ENCODE measurements at places on chromosomes 11 and 22.
A peak's percentile ranks its signal among the peaks of the same experiment; 100 is the strongest.

- no peak for DNase-seq
These were observed 4.9 kb downstream of the RAB3IL1 start for GRCh38 chr11:61912530-61912898.

- DNase-seq = no peak
These were observed 36.8 kb downstream of the MCHR1 start for GRCh38 chr22:40716116-40716515.

DNA sequence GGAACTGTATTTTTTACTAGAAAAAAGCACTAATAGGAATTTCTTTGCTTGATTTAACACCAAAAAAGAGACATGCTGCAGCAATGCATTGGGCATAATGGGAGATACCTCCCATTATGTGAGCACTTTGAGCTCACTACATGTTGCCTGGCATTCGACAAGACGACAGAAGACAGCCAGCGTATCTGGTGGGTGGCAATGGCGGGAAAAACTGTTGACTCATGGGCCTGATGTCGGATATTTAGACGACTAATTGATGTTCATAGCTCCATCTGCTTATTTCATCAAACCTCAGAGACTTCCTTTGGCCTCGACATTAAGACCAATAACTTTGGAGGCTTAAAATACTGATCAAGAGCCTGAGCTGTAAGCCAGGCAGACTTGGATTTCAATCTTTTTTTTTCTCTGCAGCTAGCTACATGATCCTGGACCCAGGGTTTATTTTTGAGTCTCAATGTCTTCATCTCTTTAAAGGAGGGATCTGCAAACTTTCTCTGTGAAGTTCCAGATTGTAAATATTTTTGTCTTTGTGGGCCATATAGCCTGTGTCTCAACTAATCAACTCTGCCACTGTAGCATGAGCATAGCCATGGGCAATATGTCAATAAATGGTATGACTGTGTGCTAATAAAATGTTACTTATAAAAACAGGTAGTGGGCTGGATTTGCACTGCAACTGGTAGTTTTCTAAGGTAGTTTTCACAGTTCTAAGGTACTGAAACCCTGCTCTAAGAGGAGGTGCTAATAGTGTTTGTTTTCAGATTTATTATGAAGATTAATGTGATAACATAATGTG lies 375.1 kb downstream of the METTL15 start:
- peak; percentile 29 for DNase-seq

DNA sequence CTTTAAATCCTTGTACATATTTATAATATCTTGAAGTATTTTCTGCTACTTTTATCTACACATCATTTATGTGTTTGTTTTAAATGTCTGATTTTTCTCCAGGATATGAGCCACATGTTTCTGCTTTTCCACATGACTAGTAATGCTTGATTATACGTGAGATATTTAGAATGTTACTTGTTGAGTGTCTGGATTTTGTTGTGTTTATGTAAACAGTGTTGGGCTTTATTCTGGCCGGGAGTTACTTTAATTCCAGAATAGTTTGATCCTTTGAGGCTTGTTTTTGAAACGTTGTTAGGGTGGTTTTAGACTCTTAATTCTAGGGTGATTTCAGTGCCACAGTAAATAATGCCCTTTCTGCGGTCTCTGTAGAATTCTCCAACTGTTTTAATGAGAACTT lies 252.9 kb downstream of the BLID start:
- no peak for DNase-seq

DNA sequence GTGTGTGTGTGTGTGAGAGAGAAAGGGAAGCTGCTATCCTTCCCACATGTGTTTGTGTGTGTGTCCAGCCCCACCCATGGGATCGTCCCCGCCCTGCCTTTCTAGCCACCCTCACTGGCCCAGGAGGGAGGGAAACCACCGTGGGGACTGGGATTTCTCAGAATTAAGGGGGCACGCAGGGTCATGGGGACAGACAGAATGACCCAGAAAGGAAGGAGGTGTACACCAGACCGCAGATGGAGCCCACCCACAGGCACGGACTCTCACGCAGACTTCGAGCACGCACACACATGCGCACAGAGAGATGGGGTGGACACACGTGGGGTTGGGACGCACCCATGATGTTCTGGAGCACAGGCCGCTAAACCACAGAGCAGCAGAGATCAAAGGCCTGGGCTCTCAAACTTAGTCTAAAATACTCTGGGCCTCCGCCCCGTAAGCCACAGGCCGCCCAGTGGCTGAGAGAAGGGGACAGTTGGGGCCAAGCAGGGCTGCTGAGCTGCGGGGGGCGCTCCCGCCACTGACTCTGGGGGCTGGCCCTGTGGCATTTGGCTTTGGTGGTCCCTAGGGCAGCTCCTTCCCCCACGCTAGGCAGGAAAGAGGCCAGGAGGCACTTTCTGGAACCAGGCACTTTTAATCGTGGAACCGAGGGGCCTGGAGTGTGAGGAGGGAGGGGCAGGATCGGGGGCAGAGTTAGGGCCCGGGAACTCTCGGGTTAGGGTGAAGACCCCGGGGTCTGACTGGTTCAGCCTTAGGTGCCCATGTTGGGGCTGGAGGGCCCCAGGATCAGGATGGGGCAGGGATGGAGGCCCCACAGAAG lies 1.5 kb downstream of the IFITM5 start:
- DNase-seq = no peak

GRCh38 chr22:47304854-47305253 lies 542.4 kb downstream of the TBC1D22A start:
- DNase-seq = no peak

GRCh38 chr11:7046474-7047175 lies 26.3 kb downstream of the NLRP14 start:
- DNase-seq = no peak

- DNase-seq = no peak
These were observed 608 bp downstream of the MLC1 start for GRCh38 chr22:50084614-50085021.

DNA sequence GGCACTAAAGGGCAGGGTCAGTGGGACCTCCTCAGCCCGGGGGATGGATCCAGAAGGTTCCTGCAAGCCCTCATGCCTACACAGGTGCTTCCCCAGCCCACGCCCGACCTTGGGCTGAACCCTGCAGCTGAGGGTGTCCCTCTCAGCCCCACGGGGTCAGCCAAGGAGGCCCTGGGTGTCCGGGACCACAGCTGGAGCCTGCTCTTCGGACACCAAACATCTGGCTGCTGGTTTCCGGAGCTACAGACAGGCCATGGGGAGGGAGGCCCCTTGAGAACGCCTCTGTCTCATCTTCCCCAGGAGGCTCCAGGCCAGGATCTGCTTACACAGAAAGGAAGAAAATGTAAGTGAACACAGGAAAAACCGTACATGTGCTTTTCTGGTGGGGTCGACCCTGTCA lies 355.7 kb downstream of the MN1 start:
- no peak for DNase-seq

All from NCI-H446 (cell line).